CD8-positive, alpha-beta memory T cell (primary cell): ENCODE measurements at places on chromosomes 13 and 19.

- DNase-seq, result no peak
These were observed 48.1 kb downstream of the CRTC1 start for GRCh38 chr19:18731562-18732008.

DNA sequence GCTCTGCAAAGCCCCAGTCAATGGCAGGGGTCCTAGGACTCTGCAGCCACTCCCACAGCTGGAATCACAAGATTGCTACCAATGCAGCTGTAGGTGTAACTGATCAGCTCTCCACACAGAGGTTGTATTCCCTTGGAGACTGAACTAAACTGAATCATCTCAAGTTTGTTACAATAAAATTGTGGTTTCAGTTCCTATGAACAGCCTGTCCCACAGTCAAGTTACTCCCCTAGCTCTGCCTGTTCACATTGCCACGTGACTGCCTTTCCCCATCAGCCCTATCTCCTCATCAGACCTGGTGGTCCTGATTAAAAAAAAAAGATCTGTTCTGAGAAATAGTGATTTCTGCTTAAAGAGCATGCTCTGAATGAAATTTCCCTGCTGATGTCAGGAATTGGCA lies 287.9 kb upstream of the NBEA start:
- DNase-seq, result no peak

- DNase-seq, result no peak
These were observed 1418.4 kb downstream of the UQCRFS1 start for GRCh38 chr19:27794494-27795042.

DNA sequence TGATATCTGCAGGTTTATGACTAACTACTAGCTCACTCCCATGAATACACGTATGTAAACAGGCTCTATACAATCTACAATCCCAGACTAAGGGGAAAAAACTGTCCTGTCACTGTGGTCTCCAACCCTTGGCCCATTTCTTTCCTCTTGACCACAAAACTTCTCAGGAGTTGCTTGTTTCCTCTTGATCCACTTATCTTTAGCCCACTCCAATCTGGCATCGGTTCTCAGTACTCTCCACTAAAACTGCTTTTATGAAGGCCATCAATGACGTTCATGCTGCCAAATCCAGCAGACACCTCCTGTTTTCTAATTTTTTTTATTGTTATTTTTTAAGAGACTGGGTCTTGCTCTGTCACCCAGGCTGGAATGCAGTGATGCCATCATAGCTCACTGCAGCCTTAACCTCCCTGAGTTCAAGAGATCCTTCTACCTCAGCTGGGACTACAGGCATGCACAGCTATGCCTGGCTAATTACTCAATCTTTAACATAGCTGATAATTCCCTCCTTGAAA lies 31.9 kb upstream of the USPL1 start:
- no peak for DNase-seq

DNA sequence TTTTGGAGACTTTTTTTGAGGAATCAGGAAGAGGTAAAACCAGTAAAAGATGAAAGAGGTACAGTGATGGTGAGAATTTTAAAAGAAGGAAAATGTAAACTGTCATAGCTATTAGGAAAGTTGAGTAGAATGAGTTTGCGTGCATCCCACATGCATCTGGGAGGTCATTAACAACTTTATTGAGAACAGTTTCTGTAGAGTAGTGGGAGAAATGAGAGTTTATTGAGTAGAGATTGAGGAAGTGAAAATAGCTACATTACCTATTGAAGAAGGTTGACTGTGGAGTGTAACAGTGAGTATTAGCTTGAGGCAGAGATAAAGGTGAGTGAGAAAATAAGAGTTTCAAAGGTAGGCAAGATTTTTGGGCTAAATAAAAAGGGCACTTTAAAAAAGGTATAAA lies 38.7 kb downstream of the BRCA2 start:
- DNase-seq, result no peak

GRCh38 chr13:96426167-96426566 lies 336.3 kb downstream of the HS6ST3 start:
- no peak for DNase-seq

- DNase-seq, result no peak
These were observed 43.9 kb downstream of the ZC3H13 start for GRCh38 chr13:46008631-46009030.

GRCh38 chr19:40089462-40089861 lies 1.3 kb downstream of the ZNF780A start:
- DNase-seq, result no peak

DNA sequence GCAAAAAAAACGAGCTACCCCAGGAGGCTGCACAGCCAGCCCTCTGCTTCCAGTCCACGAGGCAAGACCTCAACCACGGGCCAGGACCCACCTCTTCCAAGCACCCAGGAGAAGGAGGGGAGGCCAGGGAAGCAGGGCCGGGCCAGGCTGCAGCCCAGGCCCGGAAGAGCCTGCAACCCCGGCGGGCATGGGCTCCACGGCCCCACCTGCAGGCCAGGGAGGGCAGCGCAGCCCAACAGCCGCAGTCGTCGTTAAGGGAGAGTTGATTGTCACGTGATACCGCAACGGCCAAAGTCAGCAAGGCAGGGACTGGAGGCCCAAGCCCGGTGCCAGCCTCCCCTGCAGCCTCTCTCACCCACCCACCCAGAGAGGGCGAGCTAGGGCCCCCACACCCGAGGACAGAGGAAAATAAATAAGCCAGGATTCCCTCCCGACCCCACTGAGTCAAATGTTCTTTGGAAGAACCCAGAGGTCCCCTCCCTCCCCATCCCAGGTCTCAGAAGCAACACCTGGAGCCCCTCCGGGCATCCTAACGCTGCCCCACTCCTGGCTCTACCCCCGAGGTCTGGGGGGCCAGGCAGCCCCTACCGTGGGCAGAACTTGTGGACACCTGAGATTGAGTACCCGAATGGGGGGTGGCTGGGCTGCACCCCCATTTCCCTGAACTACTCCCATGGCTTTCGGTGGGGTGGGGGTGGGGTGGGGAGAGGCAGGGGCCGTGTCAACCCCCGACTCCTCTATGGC lies 5.2 kb upstream of the REXO1 start:
- DNase-seq, result peak; percentile 78

DNA sequence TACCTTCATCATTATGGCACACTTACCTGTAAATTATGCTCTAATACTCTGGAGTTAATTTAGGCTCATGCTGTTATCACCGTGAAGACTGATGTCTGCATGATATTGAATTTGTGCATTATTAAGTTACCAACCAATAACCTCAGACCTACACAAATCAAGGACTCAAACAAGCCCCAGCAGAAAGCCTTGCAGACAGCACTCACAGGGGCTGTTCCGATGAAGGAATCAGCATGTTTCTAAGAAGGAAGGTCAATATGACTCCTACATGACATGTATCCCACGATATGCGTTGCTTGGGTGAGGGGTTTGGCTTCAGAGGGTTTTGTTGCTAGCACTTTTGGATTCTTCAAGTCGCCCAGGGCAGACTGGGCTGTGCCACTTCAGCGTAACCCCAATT lies 1071.2 kb upstream of the SLC10A2 start:
- no peak for DNase-seq

DNA sequence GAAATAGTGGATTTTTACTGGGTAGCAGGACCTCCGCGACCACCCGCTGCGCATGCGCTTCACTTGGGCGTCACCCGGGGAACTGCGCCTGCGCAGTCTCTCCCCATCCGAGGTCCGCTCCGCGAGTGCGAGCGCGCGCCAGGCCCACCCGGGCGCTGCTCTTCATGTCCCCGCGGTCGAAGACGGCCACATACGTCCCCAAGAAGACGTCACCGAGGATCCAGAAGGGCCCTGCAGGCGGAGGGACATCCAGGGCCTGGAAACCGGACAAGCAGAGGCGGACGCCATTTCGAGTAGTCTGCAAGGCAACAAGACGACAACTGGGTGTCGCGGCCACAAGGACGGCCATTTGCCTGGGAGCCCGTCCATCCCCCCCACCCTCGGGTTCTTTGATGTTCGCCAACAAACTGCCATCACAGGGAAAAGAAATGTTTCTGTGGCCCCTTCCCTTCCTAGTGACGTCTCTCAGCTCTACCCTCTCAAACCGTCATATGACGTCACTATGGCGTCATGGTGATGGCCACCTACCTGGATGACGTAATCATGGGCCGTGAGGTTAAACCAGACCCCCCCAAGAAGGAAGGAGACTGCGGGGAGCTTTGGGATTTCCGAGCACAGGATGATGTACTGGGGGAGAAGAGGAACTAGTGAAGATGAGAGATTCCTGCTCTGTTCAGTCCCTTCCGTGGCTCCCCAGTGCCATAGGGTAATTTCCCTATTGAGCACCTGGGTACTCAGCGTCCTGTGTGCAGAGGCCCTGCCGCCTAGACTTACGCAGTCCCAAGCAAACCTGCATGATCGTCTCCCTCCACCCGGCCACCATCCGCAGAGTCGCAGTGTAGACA lies 6.7 kb downstream of the NAPSA start:
- peak; percentile 58 for DNase-seq

- DNase-seq, result no peak
These were observed 286.6 kb downstream of the PCDH20 start for GRCh38 chr13:61128850-61129645.

- DNase-seq, result no peak
These were observed 3.2 kb downstream of the CPB2 start for GRCh38 chr13:46101484-46102254.

DNA sequence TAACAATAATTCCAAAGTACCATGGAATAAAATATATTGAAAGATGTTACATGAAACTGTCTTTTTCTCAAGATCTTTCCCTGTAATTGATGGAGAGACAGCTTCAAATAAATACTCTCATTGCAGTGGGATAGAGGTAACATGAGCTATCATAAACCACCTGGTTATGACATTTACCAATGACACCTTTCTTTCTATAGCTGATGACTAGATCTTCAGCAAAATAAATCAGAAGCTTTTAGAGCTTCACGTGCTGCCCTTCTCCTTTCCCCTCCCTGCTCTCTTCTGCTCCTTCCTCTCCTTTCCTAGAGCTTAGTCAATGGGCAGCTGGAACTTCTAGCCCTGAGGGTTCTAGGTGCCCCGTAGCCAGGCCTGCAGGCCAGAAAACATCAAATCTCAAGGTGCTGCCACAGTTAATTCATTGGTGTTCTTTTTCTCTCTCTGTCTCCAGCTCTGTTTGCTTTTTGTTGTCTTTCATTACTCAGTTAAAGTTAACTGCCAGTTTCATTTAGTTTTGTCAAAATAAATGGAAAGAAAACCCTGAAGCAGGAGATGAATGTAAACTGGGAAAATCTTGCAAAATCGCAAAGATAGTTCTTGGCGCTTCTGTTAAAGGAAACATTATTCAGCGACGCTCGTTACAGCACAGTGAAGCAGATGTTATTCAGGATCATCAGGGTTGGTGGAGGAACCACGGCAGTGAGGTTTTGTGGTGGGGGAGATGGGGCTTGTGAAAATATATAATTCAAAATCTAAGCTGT lies 8.3 kb upstream of the METTL21C start:
- no peak for DNase-seq

- DNase-seq, result no peak
These were observed 113.3 kb downstream of the LMO7 start for GRCh38 chr13:75749407-75749806.

- DNase-seq, result no peak
These were observed 286.5 kb upstream of the NBEA start for GRCh38 chr13:34655554-34655953.

- no peak for DNase-seq
These were observed 9.8 kb upstream of the MICU2 start for GRCh38 chr13:21613791-21614190.

DNA sequence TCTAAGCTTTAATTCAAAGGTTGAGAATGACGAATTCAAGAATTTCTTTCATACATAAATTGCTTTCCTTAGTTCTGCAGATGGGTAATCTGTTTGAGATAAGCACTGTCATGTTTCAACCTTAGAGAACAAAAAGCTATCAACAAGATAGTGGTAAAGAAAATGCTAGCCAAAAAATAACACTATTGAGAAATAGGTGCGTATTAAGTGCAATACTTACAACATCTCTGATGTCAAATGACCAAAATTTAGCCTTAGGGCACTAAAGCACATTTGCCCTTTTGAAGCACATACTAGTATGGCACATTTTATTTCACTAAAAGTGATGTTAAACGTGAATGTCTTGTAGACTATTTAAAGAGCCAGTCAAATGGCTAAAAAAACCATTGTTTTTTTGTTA lies 4.9 kb downstream of the KBTBD6 start:
- DNase-seq, result no peak

DNA sequence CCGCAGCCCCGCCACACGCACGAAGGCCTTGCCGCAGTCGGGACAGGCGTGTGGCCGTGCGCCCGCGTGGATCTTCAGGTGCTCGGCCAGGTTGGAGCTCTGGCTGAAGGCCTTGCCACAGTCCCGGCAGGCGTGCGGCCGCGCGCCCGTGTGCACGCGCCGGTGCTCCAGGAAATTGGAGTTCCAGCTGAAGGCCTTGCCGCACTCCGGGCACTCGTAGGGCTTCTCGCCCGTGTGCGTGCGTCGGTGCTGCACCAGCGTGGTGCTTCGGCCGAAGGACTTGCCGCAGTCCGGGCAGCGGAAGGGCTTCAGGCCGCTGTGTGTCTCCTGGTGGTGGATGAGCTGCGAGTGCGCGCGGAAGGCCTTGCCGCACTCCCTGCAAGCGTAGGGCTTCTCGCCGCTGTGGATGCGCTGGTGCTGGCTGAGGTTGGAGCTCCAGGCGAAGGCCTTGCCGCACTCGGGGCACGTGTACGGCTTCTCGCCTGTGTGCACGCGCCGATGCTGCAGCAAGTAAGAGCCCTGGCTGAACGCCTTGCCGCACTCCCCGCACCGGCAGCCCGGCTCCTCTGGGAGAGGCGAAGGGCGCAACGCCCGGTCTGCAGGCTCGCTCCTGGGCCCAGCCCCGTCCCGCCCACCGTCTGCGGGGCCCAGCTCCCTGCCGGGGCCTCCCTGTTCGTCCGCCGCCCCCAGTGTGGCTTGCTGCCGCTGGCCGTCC lies 3.6 kb upstream of the A1BG start:
- no peak for DNase-seq

GRCh38 chr19:7905859-7906258 lies 2.2 kb downstream of the MAP2K7 start:
- no peak for DNase-seq

- DNase-seq, result peak; percentile 80
These were observed at the start of gene ZNF20 for GRCh38 chr19:12139885-12140544. TSS of gene ZNF20 (minus strand) at chr19:12140350. CDS start at chr19:12140182, 168 bp downstream.

DNA sequence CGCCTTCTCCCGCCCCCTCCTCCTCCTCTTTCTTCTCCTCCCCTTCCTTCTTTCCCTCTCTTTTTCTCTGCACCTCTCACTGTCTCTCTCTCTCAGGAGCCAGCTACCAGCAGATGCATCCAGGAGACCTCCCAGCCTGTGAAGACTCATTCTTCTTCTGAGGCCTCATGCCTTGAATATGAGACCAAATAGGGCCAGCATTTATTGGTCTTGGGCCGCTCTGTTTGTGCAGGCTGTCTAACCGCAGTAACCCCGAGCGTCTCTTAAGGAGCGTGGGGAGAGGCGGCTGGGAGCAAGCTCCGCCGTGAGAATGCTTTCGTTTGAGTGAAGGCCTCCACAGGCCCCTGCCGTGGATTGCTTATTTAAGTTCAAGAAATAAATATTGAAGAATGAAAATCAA lies 167.0 kb downstream of the NUFIP1 start:
- DNase-seq, result no peak
